ENCODE measurements at places on chromosomes 6 and 20. TPM values are rescaled to one million over a fixed set of nuclear protein-coding genes. Genes with fewer than 3 reads are reported as not detected.

Gene SKIC2
- total RNA-seq, result 30.2 TPM

Gene MYO6
- total RNA-seq, result 26.4 TPM

Gene NRM
- 2.2 TPM for total RNA-seq

DNA sequence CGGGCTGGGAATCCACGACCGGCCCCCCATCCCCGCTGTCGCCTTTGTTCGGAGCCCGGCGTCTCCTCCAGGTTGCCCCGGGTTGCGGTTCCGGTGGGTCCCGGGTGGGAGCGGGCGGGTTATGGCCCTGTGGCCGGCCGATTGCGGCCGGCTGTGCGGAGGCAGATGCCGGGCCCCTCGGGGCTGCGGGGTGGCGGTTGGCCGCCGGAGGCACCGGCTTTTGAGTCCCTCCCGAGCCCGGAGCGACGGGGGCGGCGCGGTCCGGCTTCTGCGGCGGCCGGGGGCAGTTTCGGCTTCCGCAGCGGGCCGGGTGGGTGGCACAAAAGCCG is 431 bp downstream of the LOC128125822 start:
- DNase-seq, result no peak

DNA sequence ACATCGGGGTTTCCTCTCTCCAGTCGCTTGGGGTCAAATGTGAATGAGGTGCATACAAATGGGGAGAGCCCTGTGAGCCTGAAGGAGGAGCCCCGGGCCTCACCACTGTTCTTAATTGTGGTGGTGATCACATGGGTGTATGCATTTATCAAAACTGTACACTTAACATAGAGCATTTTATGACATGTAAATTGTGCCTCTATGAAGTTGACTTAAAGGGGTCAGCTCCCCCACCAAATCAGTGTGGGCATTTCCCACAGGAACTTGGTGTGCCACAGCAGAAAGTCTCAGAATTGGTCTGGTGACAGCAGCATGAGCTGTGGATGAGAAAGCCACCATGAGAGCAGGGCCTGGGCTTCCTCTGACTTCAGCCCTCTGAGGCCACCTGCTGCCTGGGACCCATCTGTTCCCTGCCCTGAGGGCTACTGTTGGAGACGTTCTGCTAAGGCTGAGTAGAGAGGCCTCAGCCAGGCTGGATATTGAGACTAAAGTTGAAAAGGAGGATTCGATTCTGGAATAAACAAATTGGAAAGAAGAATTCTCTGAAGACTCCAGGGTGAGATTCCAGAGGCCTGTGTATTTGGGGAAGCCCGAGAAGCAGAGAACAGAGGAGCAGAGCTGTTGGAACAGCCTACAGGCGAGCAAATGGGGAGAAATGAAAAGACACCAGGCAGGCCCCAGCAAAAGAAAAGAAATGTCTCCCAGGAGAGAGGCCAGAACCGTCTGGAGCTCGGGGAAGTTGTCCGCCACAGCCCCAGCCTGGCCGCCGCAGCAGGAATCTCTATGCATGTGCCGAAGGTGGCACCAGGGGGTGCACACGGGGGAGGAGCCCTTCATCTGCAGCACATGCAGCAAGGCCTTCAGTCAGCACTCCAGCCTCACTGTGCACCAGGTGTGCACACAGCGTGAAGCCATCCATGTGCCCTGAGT is 37.6 kb upstream of the XRN2 start:
- DNase-seq, result no peak

GRCh38 chr6:35152067-35152707 is 11.0 kb upstream of the TCP11 start:
- DNase-seq, result peak; percentile 28

DNA sequence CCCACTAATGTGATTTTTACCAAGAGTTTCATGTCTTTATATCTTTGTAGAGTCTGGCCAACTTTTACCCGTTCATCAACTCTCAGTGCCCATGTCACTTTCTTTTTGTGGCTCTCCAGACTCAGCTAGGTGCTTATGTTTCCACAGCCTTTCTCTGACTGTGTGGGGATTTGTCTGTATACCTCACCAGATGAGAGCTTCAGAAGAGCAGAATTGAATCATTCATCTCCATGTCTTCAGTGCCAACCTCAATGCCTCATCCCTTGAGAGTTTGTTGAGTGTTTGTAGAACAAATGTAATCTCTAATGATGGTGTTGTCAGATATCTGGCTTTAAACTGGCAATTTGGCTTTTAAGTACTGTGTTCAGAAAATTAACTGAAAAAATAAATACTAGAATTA is 16.8 kb upstream of the CCN2 start:
- DNase-seq, result no peak

GRCh38 chr6:26170181-26170580 is 83.0 kb downstream of the HFE start:
- no peak for DNase-seq

Data from lung microvascular endothelial cell (primary cell).